Stimulated activated CD8-positive, alpha-beta memory T cell treated with anti-CD3 and anti-CD28 coated beads, Interleukin-7, amount 100 ng/mL, for 1 hour (primary cell): ENCODE measurements at places on chromosomes 3 and 15.

GRCh38 chr3:69646287-69647067 is 92.8 kb upstream of the MITF start:
- DNase-seq: no peak

DNA sequence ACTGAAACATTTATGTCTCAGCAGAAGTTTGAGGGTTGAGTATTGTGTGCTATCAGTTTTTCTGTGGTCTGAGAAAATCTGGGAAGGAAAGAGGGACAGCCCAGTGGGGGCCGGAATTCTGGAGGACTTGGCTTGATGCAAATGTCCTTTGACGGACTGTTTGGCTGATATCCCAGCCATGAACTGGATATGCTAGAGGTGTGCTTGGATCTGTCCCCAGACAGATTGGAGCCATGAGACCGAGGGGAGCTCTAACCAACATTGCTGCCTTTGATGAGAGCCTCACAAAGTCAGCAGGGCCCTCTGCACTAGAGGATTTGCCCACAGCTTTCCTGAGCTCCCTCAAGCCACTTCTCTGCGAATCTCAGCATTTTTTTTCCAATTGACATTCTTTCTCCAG is 405.6 kb downstream of the NTRK3 start:
- no peak for DNase-seq

- DNase-seq: no peak
These were observed 29.2 kb upstream of the TPRG1 start for GRCh38 chr3:189142527-189142926.

GRCh38 chr3:101695779-101696372 is 9.4 kb upstream of the RPL24 start:
- DNase-seq: no peak

DNA sequence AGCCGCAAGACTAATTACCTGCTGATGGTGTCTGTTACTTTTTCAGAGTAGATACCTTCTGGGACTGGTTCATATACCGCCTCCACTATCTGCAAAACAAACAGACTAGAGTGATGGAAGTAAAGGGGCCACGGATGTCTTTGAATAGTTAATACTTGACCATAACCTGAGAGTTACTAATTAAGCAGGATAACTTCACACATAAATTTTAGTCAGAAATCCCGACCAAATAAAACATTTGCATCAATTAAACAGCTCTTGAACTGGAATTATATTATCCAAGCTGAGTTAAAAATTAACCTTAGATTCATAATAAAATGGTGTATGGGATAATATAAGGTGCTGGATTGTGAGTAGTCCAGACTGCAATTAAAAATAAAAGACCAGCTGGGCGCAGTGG is 167.7 kb downstream of the NEK10 start:
- no peak for DNase-seq

GRCh38 chr15:65095747-65096104 is 19.2 kb downstream of the KBTBD13 start:
- DNase-seq: no peak

GRCh38 chr15:95018888-95019545 is 787.7 kb downstream of the MCTP2 start:
- no peak for DNase-seq

GRCh38 chr3:135243616-135244015 is 448.6 kb downstream of the EPHB1 start:
- DNase-seq: no peak

- DNase-seq: no peak
These were observed 6.8 kb downstream of the SSR3 start for GRCh38 chr3:156548041-156548687.

DNA sequence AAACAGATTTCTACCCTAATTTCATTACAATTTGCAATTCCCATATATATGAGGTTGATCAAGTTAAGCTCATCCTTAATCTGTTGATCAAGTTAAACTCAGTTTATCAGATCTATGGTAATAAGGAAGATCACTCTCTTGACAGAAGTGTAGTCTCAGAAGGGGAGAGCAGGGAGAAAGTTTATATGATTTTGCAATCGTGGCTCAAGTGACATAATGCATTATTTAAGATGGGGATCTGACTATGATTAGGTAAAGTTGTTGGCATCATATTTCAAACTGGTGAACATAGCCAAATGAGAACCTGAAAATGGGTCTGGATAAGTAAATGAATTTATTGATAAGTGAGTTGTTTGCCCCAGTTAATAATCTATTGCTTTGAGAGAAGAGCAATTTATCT is 995.3 kb downstream of the OTOL1 start:
- DNase-seq: no peak

- DNase-seq: no peak
These were observed 43.9 kb upstream of the GOLGA8J start for GRCh38 chr15:30038667-30039523.

DNA sequence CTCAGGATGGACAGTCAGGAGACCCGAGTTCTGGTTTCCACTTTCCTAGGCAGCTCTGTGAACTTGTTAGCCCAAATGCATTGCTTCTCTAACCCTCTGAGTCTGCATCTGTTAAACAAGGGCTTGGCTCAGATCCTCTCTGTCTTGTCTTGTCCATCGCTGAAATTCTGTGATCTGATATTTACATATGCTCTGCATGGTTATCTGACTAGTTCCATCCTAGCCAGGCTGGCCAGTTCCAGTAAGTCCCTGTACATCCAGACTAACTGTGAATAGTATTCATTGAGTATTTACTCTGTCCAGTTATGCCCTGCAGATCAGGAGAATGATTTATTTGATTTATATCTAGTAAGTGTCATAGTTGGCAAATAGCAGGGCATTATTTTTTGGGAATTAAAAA is 27.0 kb upstream of the SV2B start:
- no peak for DNase-seq

GRCh38 chr3:5005367-5005766 is 26.1 kb downstream of the BHLHE40 start:
- no peak for DNase-seq

DNA sequence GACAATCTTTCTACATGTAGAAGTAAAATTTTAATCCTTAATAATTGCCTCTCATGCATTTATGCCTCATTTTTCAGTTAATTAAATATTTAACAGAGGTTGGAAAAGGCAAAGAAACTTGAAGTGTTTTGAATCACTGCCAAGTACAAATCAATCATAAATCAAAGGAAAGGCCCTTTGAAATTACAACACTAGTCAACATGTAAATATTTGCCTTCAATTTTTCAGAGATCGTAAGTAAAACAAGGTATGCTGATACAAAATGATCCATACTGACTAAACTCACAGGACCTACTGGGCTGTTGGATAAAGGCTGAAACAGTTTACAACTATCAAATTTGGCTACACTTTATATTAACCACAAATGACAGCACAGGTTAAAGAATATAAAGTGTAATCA is 33.9 kb downstream of the ZBBX start:
- no peak for DNase-seq

- DNase-seq: no peak
These were observed 153.5 kb downstream of the MECOM start for GRCh38 chr3:169509780-169510692.

- no peak for DNase-seq
These were observed 88.8 kb downstream of the SENP7 start for GRCh38 chr3:101423984-101424888.

DNA sequence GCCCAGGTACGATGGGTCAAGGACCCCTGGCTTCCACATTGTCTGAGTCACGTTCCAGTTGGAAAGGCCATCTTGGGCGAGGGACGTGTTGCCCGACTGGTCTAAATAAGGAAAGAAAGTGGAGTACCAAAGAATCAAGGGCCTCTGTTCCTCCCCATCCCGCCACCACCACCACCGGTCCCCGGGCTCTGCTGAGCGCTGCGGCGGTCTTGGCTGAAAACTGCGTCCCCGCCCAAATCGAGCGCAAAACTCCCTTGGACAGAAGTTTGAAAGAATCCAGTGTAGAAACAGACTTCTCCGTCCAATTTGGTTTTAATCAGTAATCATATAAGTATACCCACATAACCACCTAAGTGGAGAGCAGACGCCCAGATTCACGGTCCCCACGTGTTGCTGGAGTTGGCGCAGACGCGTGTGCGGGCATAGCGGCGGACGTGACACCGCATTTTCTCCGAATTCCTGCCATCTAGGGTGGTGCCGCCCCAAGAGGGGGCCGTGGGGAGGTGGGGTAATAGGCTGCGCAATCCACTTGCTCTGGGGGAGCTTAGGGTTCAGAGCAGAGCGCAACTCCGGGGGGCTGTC is 243.8 kb upstream of the TOPAZ1 start:
- DNase-seq: no peak

- DNase-seq: no peak
These were observed 19.3 kb downstream of the RAB27A start for GRCh38 chr15:55270291-55270690.

DNA sequence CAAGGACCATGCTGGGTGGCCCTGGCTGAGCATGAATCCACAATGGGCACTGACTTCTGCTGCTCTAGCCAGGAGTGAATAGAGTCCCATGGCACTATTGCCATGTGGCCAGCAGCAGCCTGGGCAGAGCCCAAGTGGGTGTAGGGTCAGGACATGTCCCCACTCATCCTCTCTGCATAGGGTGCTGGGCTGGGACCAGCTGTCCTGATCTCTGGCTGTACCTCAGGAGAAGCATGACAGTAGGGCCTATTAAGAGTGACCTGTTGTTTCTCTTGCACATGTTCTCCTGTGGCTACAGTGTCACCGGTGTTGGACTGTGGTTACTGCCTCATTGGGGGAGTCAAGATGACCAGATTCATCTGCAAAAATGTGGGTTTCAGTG is 46.9 kb downstream of the DLEC1 start:
- DNase-seq: no peak

GRCh38 chr3:4551051-4551711 is 58.0 kb downstream of the ITPR1 start:
- no peak for DNase-seq
